ENCODE measurements at places on chromosomes 2 and 18.

DNA sequence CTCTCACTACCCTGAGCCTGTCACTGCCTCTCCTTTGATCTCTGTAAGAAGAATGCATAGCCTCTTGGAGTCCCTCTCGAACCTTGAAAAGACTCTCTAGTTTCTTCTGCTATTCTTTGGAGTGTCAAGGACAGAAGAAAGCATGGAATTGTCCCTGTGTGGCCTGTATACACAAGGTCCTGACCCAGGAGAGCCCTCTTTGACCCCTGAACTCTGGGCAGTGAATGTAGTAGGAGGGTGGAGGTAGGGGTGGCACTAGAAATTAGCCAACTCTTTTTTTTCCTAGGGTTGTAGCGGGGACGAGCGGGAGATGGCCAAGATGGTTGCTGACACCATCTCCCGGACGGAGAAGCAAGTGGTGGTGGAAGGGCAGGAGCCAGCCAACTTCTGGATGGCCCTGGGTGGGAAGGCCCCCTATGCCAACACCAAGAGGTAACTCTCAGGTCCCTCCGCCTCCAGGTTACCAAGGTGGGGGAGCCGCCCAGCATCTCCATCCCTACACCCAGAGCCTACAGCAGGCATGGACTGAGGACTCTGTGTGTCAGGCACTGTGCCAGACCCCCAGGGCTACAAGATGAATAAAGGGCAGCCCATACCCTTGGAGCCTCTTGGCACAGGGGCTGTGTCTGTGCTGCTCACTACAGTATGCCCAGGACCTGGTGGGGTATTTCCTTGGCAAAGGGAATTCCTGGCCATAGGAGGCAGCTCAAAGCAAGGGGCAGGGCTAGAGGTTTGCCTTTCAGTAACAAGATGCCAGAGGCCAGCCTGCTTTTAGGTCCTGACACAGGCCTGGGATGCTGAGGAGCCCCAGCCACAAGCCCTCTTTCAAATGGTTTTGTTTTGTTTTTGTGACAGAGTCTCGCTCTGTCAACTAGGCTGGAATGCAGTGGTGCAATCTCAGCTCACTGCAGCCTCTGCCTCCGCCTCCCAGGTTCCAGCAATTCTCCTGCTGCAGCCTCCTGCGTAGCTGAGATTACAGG is 16.4 kb downstream of the VIL1 start:
- peak; percentile 9 for DNase-seq

DNA sequence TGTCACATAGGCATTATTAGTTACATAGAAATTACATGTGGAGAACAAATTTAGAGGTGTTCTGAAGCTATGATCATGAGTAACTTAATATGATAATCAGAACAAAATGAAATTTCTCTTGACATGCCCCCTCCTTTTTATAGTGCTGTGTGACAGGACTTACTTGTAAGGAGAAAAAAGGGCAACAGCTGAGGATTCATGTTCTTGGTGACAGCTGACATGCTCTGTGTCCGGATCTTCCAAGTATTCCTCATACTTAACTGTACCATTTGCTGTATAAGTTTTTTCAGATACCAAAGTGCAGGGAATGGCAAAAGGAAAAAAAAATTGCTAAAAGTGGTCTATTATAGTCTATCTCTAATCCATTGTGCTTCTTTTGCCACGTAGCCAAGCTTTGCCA is 3.5 kb upstream of the MYL1 start:
- no peak for DNase-seq

DNA sequence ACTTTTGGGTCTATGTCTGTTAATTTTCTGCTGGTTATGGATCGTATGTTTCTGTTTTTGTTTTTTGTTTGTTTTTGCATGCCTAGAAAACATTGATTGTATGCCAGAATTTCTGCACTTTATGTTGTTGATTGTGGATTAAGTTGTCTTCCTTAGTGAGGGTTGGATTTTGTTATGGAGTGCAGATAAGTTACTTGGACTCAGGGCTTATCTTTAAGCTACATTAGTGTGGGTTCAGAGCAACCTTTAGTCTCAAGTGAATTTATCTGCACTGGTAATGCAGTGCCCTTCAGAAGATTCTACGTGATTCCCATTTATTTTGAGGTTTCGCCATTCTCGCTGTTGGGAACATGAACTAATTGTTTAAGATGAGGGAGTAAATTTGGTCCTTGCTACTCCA is 32.9 kb downstream of the UBR3 start:
- no peak for DNase-seq

DNA sequence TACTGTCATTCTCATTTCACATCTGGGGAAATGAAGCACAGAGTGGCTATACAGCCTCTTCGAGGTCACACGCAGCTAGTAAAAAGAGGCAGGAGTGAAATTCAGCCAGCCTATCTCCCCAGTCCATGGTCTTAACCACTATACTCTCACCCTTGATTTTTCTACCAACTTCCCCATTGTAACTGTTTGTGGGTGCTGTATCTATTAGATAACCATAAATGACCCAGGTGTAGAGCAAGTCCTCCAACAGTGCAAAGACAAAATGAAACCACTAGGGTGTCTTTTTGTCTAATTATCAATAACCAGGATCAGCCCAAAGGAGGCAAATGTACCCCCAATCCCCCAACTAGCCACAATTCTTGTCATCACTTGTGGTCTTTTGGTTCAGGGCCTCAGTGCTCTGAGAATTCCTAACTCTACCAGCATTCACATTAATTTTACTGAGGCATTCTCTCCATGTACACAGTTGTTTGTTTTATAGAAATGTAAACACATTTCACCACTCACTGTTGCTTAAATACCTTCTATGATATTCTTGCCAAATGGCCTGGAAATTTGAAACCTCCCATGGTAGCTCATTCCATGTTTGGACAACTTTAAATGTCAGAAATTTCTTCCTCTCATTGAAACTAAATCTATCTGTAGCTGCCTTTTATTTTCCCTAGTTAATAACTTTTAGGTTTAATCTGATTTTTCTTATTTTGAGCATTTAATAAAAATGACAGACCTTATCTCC is 58.7 kb downstream of the SLC40A1 start:
- DNase-seq = peak; percentile 40

- no peak for DNase-seq
These were observed 97.5 kb downstream of the ERBB4 start for GRCh38 chr2:212441141-212441540.

DNA sequence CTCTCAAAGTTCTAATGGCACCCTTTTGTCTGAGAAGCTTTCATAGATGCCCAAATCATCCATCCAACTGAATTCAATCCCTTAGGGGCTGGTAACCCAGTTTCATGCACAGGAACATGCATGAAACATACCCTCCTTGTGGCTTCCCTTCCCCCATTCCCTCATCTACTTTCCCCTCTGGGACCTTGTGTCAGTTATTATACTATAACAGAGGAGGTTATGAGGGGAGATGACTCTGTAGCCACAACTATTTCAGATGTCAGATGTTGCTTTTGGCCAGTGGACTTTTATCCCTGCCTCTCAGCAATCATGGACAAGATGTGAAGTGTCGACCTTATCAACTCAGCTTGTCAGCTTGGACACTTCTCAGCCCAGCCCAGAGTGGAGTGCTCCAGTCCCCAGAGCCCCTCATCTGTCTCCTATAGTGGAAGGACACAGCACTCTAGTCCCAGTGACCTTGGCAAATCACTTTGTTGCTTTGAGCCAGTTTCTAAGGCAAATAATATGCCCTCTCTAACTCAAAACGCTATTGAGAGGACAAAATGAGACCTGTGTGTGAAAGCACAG is 8.4 kb downstream of the DHRS9 start:
- DNase-seq = no peak

DNA sequence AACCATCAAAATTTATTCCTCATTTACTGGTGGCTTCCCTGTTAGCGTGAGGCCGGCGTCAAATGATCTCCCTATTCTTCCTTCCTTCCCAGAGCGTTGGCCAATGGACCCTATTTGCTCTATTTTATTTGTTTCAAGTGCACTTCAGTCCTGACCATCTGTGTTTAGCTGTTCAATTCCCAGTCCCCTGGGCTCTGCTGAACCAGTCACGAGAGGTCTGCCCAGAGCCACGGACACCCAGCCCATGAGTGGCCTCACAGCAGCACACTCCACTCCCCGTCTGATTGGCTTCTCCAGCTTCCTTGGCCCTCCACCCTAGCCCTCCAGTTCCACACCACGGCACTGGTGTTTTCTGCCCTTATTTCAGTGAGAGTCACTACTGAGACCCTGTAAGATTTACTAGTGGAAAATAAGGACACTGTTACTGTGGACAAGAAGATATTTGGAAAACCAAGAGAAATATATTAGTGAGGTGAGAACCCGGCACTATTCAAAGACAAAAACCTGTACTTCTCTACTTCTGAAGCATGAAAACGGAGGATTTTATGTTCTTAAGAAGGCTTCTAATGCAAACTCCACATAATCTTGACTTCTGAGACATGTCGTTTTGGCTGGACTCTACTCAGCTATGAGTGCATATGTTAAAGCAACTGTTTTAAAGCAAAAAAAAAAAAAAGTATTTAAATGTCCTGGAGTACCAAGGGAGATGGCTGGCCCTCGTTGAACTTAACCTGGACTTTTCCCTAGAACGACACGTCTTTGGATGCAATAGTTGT is 86.6 kb downstream of the COL6A3 start:
- DNase-seq = no peak

- DNase-seq = no peak
These were observed 437.7 kb downstream of the PLCL1 start for GRCh38 chr2:198242093-198242492.

DNA sequence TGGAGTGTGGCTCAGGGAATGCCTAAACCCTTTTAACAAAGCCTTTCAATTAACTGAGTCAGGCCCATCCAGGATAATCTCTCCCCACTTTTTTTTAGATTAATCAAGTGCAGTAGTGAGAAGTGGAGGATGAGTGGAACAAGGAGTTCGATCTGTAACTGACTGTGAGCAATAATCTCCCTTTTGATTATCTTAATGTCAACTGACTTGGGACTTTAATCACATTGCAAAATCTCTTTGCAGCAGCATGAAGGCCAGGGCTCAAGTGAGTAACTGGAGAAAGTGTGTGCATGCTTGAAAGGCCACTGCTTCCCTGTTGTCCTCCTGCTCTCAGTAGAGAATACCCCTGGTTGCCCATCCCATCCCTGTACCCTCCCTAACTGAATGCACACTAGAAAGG is 32.1 kb upstream of the HS6ST1 start:
- no peak for DNase-seq

GRCh38 chr2:55500025-55500424 is 19.5 kb upstream of the CFAP36 start:
- DNase-seq = peak; percentile 78

- no peak for DNase-seq
These were observed 104.7 kb downstream of the THADA start for GRCh38 chr2:43491065-43491639.

- no peak for DNase-seq
These were observed 8.9 kb downstream of the EDAR start for GRCh38 chr2:108980076-108980475.

DNA sequence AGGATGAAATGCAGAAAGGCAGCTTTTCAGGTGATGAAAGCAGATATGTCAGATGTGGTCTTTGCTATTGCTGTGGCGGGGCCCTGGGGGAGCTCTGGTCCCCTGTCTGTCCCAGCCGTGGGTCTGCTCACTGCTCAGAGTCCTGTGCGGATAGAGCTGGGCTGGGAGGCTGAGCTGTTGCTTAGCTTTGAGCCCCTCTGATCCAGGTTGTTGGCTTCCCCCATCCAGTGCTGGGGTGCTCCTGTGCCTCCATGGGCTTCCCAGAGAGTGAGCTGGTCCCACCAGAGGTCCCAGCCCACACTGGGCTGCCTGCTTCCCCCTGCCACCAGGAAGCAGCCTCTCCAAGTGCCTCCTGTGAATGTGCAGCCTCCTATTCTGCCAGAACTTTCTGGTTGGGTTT is 55.4 kb downstream of the SH3RF3 start:
- DNase-seq = no peak

DNA sequence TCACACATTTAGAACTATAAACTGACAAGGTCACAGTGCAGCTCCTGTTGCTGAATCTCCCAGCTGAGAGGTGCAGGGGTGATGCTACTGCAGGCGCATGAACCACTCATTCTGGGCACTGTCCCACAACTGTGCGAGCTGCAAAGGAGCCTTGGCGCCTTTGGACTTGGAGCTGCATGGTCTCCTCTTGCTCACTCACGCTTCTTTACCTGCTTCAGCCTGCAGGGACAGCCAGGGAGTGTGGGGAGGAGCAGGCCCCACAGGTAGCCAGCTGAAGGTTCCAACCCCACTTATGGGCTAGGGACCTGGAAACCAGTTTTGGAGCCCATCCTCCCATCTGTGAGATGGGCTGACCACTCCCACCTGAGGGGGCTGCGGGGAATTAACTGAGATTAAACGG is 75.0 kb downstream of the UXS1 start:
- DNase-seq = no peak

DNA sequence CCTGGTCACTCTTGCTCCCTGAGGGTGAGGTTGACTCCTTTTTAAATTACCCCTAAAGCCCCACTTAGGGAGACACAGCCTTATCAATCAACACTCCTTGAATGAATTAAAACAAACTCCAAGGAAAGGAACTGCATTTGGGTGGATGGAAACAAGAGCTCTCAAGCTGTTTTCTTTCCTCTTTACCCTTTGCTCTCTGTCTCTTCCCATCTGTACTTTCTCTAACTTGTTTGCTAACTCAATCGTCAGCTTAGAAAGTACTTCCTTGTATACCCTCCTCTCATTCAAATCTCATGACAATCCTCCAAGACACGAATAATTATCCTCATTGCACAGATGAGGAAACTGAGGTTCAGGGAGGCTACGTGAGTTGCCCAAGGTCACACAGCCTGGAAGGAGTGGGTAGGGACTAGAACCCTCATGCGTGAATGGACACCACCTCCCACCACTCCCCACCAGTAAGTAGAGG is 32.7 kb downstream of the ZFP36L2 start:
- no peak for DNase-seq

DNA sequence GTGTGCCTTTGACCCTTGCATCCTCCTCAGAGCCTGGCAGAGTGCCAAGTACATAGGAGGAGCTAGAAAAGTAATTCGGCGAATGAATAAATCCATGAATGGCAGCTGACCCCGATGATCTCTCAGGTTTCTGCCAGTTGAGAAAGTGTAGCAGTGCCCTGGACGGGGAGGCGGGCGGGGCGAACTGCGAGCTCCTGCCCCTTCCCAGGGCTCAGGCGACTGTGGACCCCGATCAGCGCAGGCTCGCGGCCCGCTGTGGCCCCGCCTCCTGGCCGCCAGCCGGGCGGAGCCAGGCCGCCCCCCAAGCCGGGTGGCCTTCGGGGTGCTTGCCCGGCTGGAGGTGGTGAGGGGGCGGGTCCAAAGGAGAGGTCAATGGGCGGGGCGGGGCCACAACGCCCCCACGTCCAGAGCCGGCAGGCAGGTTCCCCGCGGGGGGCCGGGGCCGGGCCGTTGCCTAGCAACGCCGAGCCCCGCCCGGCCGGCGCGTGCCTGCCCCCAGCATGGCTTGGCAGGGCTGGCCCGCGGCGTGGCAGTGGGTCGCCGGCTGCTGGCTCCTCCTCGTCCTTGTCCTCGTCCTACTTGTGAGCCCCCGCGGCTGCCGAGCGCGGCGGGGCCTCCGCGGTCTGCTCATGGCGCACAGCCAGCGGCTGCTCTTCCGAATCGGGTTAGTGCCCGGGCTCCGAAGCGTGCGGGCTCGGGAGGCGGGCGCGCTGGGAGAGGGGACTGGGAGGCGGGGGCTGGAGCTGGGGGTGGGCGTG is 30.6 kb upstream of the TMBIM1 start:
- DNase-seq = peak; percentile 98

GRCh38 chr2:163808406-163808805 is 72.6 kb upstream of the FIGN start:
- peak; percentile 24 for DNase-seq

GRCh38 chr2:207332480-207333212 is 166.9 kb upstream of the KLF7 start:
- peak; percentile 60 for DNase-seq
